ENCODE measurements at places on chromosomes 13 and 19.

GRCh38 chr19:42468273-42468796 is 25.6 kb upstream of the CXCL17 start:
- no peak for DNase-seq

DNA sequence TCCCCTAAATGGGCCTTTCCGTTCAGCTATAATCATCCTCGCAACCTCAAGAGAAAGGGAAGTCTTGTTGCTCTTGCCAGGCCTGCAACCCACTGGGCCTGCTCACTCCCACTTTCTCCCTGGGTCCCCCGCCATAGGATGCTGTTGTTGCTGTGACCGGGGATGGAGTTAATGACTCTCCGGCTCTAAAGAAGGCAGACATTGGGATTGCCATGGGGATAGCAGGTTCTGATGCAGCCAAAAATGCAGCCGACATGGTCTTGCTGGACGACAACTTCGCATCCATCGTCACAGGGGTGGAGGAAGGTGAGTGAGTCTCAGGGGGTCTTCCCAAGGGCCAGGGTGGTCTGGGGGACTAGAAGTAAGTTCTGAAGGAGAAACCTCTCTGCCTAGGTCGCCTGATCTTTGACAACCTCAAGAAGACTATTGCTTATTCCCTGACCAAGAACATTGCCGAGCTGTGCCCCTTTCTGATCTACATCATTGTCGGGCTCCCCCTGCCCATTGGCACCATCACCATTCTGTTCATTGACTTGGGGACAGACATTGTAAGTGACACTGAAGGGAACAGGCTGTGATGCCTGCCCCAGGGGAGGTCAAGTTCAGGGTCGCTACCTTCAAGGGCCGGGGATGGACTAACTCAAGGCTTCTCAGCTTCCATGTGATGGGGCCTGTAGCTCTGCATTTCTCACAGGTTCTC is 26.8 kb downstream of the ATP12A start:
- no peak for DNase-seq

DNA sequence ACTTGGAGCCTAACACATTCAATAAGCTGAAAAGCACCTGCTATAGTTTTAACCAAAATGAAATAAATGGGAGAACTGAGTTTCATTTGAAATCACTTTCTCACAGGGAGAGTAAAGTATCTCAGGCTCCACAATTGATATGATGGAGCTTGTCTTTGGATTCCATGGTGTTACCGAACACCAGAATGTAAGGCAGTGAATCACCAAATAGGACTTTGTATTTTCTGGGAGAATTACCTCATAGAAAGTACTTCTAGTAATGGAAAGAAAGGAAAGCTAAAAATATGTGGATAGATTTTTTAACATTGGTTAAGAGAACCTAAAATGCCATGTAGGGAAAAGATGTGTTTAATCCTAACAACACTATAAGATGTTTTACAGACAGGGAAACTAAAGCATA is 123.6 kb downstream of the NALCN start:
- DNase-seq, result no peak

DNA sequence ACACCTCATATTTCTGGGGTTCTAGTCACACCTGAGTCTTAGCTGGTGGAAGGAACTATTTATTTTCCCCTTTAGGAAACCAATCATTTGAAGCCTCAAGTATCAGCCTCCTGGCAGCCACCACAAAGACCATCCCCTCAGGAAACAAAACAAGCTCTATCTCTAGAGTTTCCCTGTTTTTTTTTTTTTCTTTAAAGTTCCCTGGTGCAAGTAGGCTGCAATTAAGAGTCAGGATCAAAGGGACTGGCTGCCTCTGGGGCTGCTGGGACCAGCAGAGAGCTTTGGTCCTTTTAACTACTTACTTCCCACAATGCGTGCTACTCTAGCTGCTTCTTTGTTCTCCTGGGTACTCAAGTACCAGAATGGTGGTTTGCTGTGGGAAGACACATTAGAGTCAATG is 11.4 kb downstream of the MBNL2 start:
- no peak for DNase-seq

DNA sequence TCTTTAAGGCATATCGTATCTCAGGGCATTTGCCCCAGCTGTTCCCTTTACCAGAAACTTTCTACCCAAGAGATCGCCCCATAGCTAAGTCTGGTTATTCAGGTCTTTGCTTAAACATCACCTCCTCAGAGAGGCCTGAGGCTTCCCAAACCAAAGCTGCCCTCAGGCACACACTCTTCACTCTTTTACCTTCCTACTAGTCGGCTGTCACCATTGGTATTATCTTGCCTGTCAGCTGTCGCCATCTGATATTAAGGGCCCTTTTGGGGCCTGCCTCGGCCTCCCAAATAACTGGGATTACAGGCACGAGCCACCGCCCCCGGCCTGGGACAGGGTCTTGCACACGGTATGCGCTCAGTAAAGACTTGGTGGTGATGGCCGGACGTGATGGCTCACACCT is 1.0 kb downstream of the GADD45GIP1 start:
- no peak for DNase-seq

- no peak for DNase-seq
Observed at GRCh38 chr19:46551164-46551563, 50.0 kb upstream of the CALM3 start.

DNA sequence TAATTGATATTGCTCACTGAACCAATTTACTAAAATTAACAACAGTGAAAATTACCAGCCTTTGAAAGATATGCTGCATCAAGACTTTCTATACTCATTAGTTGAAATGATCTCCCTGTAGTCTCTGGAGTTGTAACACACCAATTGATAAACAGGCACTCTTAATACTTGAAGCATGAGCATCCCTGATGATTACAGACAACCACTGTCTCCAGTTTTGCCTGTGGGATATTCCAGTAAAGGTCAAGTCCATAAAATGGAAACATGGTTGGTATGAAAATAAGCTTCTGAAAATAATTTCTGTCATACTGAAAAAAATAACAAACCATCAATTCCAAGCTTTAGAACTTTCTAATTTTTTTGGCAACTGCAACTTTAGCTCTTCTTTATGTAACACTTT is 405.8 kb downstream of the SPRY2 start:
- no peak for DNase-seq

DNA sequence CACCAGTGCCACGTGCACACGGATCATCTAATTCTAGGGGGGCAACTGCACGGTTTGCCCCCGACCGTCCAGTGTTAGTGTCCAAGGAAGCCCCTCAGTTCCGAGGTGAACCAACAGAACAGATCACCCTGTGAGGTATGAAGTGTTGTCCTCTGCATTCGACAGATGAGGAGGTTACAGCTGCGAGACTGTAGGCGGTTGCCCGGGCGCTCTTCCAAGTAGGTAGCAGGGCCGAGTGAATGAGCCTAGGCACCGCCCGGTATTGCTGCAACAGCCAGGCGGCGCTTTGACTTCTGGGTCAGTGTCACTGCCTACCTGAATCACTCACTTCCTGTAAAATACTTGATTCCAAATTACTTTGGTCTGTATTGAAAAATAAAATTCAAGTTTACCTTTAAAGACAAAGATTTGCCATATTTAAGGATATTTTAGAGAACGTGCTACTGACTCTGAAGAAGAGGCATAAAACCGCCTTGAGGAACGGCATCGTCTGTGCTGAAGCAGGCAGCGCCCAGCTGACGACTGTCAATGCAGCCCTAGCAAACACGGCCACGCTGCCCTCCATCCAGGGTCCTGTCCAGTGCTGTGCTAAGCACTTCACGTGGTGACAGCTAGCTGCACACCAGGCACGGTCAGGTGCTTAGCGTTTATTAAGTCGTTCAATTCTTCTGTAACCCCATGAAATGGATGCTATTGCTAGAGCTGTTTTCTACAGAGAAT is 19.3 kb upstream of the RASA3 start:
- DNase-seq, result no peak

Measured in vagina (tissue), 2 donors.